ENCODE measurements at places on chromosomes 13 and 19. TPM values are rescaled to one million over a fixed set of nuclear protein-coding genes. Genes with fewer than 3 reads are reported as not detected.
A peak's percentile ranks its signal among the peaks of the same experiment; 100 is the strongest.

ZNF583 gene
- 3.1 TPM for polyA plus RNA-seq

ELSPBP1 gene
- not detected for polyA plus RNA-seq

LILRB5 gene
- 1.8 TPM for polyA plus RNA-seq

PINLYP gene
- 5.2 TPM for polyA plus RNA-seq

CEBPA gene
- polyA plus RNA-seq = 4.4 TPM

JUND gene
- polyA plus RNA-seq = 278 TPM

CCNE1 gene
- polyA plus RNA-seq = 1.8 TPM

TTYH1 gene
- 1.8 TPM for polyA plus RNA-seq

SLC1A6 gene
- polyA plus RNA-seq = not detected

ZNF708 gene
- polyA plus RNA-seq = 6.2 TPM

- H3K4me3 ChIP-seq = peak overlapping the region; percentile 64
- no peak for DNase-seq
- H3K27me3 ChIP-seq = no peaks in the 10 kb centered on the region
- H3K4me1 ChIP-seq = peaks cover 20% of the 10 kb centered on the region
- no peaks in the 10 kb centered on the region for H3K36me3 ChIP-seq
These were observed 757 bp upstream of the CLEC11A start for GRCh38 chr19:50722201-50723013.

DNA sequence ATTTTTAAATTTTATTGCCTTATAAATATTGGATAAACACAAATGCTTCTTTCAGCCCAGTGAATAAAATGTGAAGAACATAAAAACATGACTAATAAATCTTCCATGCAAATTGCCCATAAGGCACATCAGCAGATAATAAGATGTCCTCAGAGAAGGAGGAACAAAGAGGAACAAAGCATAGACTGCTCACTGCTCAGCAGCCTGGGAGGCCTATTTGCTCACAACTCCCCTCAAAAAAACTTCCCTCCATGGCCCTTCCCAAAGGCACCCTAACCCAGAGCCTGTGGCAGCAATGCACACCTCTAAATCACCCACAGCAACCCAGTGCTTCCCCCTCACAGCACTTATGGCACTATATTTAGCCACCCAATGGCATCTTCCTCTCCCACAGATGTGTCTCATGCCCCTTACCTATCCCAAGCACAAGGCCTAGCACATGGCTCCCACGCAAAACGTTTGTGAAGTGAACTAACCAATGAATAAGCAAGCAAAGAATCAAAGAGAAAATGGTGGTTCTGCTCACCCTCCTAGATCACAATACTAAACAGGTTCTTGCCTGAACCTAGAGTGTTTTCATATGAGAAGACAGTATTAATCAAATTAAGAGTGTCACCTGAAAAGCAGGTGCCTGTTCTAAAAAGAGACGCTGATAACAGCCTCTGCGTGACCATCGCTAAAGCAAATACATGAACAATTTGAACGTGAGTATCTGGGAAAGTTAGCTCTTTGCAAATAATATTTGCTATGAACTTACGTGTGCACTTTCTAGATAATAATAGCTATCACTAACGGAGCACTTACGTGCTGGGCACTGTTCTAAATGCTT lies 96.9 kb downstream of the TBC1D4 start:
- H3K4me3 ChIP-seq = no peak overlapping the region
- H3K27ac ChIP-seq = peak overlapping the region; percentile 68
- H3K36me3 ChIP-seq = no peaks in the 10 kb centered on the region
- no peaks in the 10 kb centered on the region for H3K27me3 ChIP-seq
- peak; percentile 44 for DNase-seq

DNA sequence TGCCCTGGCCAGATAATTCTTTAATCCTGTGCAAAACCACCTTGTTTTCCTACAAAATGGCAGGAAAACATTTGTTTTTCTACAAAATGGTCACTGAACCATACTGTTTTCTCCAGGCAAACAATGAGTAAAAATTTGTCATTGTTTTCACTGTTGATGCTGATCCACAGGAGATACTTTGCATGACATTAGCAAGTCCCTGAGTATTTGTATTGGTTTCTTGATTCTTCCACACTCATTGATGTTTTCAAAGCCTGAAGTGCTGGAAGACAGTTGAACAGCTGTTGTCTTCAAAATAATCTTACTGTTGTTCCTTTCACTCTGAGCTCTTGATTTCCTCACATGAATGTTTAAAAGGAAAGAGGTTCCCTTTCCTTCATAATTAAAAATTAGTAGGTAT lies 123.1 kb upstream of the HTR2A start:
- no peak for DNase-seq
- H3K36me3 ChIP-seq = no peaks in the 10 kb centered on the region
- H3K4me1 ChIP-seq = no peaks in the 10 kb centered on the region

DNA sequence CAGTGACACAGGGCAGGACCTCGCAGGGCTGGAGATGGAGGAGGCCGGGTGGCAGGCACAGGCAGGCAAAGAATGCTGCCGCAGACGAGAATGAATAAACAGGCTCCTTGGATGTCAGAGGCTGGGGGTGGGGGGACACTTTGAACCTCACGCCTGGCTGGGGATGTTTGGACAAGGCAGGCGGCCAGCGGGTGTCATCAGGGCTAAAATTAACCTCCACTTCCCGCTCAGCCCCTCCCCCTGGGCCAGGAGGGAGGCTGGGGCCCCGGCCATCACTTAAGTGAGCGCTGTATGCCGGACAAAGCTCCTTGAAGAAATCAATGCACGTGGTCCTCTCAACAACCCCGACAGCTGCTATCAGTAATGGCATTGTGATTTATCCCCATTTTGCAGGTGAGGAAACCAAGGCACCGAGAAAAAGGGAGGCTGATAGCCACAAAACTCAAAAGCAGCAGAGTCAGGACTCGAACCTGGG lies 10.3 kb upstream of the FUT5 start:
- peak; percentile 75 for DNase-seq
- no peak overlapping the region for H3K4me3 ChIP-seq
- H3K36me3 ChIP-seq = no peaks in the 10 kb centered on the region

DNA sequence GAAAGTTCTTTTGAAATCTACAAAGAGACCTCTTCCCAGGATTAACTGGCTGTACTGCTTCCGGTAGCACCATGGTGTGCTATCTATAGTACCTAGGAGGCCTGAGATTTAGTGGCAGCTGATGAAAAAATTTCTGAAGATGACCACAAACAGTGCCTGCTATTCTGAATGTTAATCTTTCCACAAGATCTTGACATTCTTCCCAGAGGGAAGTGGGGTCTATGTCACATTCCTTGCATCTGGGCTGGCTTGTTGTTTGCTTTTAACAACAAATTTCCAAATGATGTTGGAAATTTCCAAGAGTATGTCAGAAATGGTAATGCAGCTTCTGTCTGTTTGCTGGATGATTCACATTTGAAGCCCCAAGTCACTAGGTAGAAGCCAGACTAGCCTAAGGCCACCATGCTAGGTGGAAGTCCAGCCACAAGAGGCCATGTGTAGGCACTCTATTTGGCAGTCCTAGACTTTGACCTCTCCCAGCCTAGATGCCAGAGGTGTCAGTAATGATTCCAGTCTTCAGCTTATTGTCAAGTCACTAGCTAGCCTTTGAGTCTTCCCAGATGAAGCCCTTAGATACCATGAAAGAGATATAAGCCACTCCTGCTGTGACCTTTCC lies 22.1 kb downstream of the SPART start:
- H3K36me3 ChIP-seq = peaks cover 72% of the 10 kb centered on the region
- no peak overlapping the region for H3K27ac ChIP-seq

GRCh38 chr13:64767054-64767453 lies 2463.1 kb downstream of the PCDH9 start:
- H3K4me3 ChIP-seq = no peak overlapping the region
- DNase-seq = no peak
- H3K27me3 ChIP-seq = no peaks in the 10 kb centered on the region
- no peak overlapping the region for H3K27ac ChIP-seq
- H3K36me3 ChIP-seq = no peaks in the 10 kb centered on the region

- no peaks in the 10 kb centered on the region for H3K27me3 ChIP-seq
- peaks cover 9% of the 10 kb centered on the region for H3K4me1 ChIP-seq
- H3K27ac ChIP-seq = peak overlapping the region; percentile 93
- H3K36me3 ChIP-seq = peaks cover 7% of the 10 kb centered on the region
- DNase-seq = no peak
These were observed 1.8 kb downstream of the GADD45B start for GRCh38 chr19:2477732-2478191.

DNA sequence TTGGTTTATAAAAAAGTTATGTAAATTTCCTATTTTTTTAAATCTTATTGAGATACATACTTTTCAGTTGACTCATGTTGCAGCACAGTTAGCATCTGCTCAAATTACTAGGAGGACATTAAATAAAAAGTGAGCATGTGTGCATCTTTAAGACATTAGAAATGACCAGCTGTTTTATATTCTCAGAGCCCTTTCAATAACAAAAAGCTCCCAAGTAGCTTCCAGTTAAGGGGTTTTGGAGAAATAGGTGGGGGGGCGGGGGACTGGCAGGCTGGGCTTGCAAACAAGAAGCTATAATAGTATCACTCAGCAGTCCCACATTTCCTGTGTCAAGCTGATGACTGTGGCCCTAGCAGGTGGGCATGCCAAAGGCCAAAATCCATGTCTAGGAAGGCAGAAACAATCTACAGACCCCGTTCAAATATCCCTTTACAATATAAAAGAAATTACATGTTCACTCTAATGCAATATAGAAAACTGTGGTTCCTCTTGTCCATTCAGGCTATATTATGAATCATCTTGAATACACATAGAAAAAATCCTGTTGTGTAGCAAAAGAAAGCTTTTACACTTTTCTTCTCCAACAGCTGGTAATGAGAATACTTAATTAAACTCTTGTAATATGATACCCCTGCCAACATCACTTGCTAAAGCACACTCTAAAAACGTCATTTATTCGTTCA lies 1713.2 kb upstream of the SLC10A2 start:
- DNase-seq = no peak
- H3K27me3 ChIP-seq = no peaks in the 10 kb centered on the region
- H3K36me3 ChIP-seq = no peaks in the 10 kb centered on the region
- no peaks in the 10 kb centered on the region for H3K4me1 ChIP-seq
- H3K27ac ChIP-seq = no peak overlapping the region
- H3K4me3 ChIP-seq = no peak overlapping the region

GRCh38 chr19:40174092-40174491 lies 17.1 kb upstream of the MAP3K10 start:
- H3K4me1 ChIP-seq = no peaks in the 10 kb centered on the region
- no peak overlapping the region for H3K4me3 ChIP-seq
- H3K27ac ChIP-seq = no peak overlapping the region
- DNase-seq = no peak

- no peak overlapping the region for H3K4me3 ChIP-seq
- no peaks in the 10 kb centered on the region for H3K27me3 ChIP-seq
- no peak for DNase-seq
- no peak overlapping the region for H3K27ac ChIP-seq
- peaks cover 4% of the 10 kb centered on the region for H3K36me3 ChIP-seq
- H3K4me1 ChIP-seq = peaks cover 2% of the 10 kb centered on the region
These were observed 1.7 kb downstream of the B9D2 start for GRCh38 chr19:41362143-41362847.

DNA sequence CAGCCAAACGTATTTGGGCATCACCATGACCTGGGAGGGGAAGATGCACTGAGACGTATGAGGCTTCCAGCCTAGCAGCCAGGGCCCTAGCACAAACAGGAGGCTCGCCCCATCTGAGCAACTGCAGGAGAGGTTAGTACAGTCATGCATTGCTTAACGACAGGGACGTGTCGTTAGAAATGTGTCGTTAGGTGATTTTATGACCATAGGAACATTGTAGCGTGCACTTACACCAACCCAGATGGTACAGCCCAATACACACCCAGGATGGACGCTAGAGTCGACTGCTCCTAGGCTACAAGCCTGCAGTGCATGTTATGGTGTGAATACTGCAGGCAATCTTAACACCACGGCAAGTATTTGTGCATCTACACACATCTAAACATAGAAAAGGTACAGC lies 9.3 kb downstream of the CD177 start:
- no peak for DNase-seq
- H3K4me3 ChIP-seq = no peak overlapping the region
- H3K4me1 ChIP-seq = no peaks in the 10 kb centered on the region
- no peaks in the 10 kb centered on the region for H3K36me3 ChIP-seq

- no peaks in the 10 kb centered on the region for H3K36me3 ChIP-seq
- H3K27me3 ChIP-seq = no peaks in the 10 kb centered on the region
- peaks cover 5% of the 10 kb centered on the region for H3K4me1 ChIP-seq
- no peak overlapping the region for H3K4me3 ChIP-seq
These were observed 56.8 kb upstream of the KATNAL1 start for GRCh38 chr13:30364133-30364532.

DNA sequence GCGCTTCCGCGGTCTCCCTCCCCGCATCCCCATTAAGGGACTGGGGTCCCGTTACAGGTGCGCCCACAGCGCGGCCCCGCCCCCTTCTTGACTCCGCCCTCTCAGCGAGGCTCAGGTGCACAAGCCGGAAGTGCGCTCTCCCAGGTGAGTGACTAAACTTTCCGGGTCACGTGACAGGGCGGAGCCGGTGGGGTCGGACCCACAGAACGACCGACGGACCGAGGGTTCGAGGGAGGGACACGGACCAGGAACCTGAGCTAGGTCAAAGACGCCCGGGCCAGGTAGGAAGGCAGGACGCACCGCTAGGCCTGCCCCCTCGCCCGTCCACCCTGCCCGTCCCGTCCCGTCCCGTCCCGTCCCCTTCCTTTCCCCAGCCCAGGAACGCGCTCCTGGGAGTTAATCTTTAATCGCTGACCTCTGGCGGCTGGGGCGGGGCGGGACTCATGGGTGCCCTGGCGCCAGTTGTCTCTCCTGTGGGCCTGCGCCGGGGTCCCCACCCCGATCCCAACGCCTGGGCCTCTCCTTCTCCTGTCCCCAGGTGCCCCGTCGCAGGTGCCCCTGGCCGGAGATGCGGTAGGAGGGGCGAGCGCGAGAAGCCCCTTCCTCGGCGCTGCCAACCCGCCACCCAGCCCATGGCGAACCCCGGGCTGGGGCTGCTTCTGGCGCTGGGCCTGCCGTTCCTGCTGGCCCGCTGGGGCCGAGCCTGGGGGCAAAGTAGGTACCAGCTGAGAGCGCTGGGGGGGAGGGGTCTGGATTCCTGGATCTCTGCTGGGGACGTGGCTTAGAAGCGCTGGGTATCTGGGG lies at the start of gene CRB3:
Gene CRB3 (plus strand): TSS at position 202 of the 804 bp plus-strand sequence. CDS start 431 bp downstream, at position 633.
- H3K36me3 ChIP-seq = no peaks in the 10 kb centered on the region
- no peak for DNase-seq
- H3K4me3 ChIP-seq = no peak within 1 kb of the TSS
- H3K27me3 ChIP-seq = peaks cover 38% of the 10 kb centered on the region
- H3K4me1 ChIP-seq = no peaks in the 10 kb centered on the region

- H3K4me1 ChIP-seq = no peaks in the 10 kb centered on the region
- no peak overlapping the region for H3K27ac ChIP-seq
- no peaks in the 10 kb centered on the region for H3K27me3 ChIP-seq
- no peak for DNase-seq
- no peaks in the 10 kb centered on the region for H3K36me3 ChIP-seq
These were observed 379.6 kb downstream of the TSHZ3 start for GRCh38 chr19:30969591-30969990.

Data from heart right ventricle (tissue), 16 donors.